NCI-H460 (cell line): ENCODE measurements at places on chromosomes 6 and 20.

DNA sequence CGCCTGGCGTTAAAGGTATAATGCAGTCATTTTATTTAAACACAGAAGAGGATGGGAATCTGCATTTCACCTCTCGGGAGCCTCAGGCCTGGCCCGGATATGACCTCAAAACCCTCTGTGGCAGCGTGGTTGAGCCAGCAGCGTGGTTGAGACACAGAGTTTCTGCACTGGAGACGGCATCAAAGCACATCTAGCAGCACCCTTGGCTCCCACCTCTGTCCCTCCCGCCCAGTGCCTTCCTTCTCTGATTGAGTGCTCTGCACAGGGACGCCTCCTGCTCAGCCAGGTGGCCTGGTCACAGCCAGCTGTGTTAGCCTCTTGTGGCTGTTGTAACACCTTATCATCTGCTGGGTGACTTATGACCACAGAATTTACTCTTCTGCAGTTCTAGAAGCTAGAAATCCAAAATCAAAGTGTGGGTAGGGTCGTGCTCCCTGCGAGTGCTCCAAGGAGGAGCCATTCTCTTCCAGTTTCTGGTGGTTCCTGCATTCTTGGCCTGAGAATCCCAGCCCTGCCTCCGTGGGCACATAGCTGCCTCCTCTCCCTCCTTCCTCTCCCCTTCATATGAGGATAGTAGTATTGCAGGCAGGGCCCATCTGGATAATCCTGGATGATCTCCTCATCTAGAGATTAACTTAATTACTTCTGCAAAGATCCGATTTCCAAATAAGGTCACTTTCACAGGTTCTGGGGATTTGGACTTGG lies 156.7 kb downstream of the SYCP2 start:
- DNase-seq = no peak

DNA sequence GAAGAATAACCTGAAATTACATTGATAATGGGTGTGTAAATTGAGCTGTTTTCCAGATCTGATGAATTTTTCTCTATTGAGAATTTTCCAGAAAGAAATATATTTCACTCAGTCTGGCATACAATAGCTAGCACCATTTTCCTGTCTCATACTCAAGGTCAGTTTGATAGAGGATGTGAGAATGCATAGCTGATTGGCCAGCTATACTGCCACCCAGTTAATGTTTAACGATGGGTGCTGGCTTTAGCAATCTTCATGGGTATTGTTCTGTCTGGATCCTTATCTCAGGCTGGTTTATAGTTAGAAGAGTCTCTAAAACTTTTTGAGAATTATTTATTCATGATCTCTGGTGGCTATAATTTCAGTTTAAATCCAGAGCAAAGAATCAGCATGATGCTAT lies 147.4 kb downstream of the HDGFL1 start:
- DNase-seq = no peak

GRCh38 chr6:116136373-116136772 lies 10.4 kb upstream of the COL10A1 start:
- no peak for DNase-seq

DNA sequence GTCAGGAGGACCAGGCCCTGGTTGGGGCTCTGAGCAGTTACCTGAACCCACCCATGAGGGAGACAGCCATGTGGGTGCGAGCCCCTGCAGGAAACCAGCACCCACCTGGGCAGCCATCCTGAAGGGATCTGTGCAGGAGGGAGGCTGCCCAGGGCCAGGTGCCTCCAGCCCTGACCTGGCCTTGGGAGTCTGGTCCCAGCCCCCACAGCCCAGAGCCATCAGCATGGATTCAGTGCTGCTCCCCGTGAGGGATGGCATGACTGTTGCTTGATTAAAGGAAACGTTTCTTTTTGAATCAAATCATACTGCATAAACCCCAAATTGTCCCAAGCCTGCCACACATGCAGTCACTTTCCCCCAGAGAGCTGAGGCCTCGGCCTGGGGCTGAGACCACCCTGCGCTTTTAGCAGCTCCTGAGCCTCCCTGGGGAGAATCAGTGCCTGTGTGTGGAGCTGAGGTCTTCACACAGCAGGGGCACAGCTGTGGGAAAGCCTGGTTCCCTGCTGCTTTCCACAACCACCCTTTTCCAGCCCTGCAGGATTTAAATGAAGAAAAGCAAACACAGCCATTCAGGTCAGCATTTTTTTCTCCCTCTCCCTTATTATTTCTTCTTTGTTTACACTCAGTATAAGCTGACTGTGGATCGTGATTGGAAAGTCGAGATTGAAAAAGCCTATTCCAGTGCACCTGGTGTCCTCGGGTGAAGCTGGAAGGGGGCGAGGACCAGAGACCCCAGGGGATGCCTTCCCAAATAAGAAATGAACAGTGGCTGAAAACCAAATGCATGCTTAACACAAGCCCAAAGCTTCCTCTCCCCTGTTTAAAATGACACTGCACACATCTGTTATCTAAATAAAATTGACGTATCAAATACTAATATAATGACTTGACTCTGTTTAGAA lies 283.9 kb downstream of the SMOC2 start:
- DNase-seq = no peak

GRCh38 chr6:108737594-108738546 lies 110.4 kb upstream of the ARMC2 start:
- peak; percentile 3 for DNase-seq

GRCh38 chr6:73081955-73082354 lies 143.3 kb downstream of the KHDC1L start:
- no peak for DNase-seq

DNA sequence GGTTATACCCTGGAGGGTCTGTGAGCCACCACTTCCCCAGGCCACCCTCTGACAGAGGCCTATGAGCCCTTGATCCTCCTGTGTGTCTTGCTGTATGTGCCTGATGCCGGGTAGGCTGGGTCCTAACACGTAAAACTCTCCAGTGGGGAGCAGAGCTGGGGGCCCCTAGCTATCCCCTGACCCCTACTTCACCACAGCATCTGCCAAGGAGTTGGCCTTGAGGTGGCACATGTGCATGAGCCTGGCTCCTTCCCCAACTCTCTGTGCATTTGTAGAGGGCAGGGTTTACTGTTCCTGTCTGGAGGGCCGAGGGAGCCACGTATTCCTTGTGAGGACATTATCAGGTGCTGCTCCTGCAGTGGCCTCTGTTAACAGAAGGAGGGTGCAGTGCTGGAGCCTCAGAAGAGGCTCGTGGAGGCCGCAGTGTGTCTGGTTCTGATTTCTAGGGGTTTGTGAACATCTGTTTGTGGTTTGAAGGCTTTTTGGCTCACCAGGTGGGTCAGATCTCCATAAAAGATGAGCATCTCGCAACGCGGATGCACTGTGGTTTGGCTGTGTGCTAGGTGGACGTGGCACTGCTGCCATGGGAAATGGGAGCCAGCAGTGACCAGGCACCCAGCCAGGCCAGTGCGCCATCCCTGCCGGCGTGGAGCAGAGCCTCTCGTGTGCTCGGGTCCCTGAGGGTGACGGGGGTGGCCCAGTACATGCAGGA lies 152.1 kb downstream of the DTNBP1 start:
- DNase-seq = no peak

GRCh38 chr6:11206576-11206975 lies 25.9 kb downstream of the NEDD9 start:
- DNase-seq = no peak

- DNase-seq = peak; percentile 75
Measured at GRCh38 chr20:33554914-33555420, 65.1 kb downstream of the CBFA2T2 start.

DNA sequence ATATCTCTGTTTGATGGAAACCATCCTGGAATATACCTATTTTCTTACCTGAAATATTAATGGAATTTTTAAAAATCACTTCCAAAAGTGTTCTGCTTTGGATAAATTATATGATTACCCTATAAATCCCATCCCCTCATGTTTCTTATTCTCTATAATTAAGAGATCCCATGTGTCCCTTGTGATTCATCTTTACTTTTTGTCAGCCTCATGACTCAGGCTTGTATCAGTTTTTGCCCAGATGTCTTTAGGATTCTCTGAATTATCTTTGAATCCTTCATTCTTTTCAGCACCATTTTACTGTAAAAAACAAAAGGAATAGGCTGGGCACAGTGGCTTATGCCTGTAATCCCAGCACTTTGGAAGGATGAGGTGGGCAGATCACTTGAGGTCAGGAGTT lies 804.5 kb upstream of the CITED2 start:
- DNase-seq = no peak

- no peak for DNase-seq
Measured at GRCh38 chr6:162772466-162772865, 44.7 kb downstream of the PACRG start.

- DNase-seq = no peak
Measured at GRCh38 chr20:1301031-1301529, 27.9 kb downstream of the SDCBP2 start.

DNA sequence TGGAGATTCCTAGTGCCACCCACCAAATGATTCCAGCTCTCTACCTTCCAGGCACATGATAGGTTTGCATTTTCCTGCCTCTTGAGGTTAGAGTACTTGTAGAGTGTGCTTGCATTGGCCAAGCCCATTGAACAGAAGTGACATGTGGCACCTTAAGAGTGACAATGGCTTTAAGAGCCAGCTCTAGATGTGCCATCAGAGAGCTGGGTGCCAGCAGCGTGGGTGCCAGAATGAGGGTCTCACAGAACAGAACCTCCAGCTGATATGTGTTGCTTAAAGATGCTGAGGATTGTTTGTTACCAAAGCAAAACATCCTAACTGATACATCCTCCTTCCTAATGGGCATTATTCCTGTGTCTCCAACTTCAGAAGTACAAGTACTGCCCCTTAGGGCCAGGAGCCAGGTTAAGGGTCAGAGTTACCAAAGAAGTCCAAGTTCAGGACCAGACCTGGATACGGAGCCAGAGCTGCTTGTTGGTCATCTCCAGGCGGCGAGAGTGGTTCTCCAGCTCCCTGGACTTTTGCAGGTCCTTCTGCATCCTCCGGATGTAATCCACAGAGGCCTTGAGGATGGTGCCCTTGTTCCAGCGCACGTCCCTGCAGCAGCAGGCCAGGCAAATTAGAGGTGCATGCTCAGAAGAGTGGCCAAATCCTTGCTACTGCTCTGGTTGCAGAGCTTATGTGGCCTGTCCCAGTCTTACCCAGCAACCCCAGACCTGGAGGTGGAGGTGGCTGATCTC lies 47.5 kb downstream of the MDFI start:
- DNase-seq = no peak

DNA sequence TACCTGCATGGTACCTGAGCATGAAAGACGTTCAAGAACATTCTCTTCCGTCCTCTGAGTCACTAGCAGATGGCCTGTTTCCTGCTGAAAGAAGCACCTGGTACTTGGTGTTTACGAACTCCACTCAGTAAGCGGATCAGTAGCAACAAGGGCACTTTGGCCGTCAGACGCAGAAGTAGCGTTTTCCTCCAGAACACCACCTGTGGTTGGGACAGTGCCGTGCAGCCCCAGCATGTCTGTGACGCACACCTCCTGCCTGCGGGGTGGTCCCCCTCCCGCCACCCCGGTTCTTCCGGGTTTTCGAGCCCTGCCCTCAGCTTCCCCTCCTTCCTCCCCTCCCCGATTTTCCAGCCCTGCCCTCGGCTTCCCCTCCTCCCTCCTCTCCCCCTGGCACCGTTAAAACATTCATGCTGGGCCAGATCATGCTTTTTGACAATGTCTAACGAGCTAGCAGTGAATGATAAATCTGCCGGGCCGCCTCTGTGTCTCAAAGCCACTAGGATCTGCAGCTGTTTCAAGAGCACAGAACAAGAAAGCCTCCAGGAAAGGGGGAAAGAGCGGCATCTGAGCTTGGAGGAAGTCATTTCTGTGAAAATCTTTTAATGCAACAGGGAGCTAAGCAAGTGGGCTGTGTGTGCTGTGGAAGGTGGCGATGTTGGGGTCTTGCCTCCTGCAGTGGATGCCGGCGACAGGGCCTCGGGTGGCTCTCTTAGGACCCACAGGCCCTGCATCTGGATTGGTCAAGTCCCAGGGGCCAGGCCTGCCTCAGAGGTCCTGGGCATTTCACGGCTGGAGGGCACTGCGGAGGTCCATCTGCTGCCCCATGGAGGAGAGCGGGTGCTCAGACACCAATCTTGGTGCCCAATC lies 207.9 kb downstream of the ERMARD start:
- no peak for DNase-seq

DNA sequence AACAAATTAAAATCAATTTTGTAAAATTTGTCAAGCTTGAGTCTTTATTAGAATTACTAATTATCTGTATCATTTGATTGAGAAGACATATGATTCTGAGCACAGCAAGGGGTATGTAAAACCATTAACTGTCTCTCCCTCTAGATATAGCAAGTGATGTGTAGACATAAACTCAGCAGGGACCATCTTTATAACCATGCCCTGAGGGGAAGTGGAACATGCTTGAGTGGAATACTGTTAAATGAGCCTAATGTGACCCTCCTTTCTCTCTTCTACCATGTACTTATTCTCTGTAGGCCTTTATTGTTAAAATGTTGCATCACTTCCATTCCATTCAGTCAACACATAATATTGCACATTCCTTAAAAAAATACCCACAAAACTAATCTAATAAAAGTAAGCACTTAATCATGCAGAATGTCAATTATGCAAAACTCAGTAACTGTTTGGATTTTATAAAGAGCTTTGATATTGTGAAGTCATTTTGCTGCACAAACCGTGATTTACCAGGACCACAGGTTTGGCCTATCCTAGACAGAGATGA lies 896.6 kb upstream of the MANEA start:
- no peak for DNase-seq

GRCh38 chr6:84912472-84913322 lies 148.3 kb upstream of the TBX18 start:
- DNase-seq = no peak

- no peak for DNase-seq
Measured at GRCh38 chr6:18115356-18115755, 7.1 kb downstream of the NHLRC1 start.

- no peak for DNase-seq
Measured at GRCh38 chr20:10388597-10388996, 45.4 kb downstream of the MKKS start.

DNA sequence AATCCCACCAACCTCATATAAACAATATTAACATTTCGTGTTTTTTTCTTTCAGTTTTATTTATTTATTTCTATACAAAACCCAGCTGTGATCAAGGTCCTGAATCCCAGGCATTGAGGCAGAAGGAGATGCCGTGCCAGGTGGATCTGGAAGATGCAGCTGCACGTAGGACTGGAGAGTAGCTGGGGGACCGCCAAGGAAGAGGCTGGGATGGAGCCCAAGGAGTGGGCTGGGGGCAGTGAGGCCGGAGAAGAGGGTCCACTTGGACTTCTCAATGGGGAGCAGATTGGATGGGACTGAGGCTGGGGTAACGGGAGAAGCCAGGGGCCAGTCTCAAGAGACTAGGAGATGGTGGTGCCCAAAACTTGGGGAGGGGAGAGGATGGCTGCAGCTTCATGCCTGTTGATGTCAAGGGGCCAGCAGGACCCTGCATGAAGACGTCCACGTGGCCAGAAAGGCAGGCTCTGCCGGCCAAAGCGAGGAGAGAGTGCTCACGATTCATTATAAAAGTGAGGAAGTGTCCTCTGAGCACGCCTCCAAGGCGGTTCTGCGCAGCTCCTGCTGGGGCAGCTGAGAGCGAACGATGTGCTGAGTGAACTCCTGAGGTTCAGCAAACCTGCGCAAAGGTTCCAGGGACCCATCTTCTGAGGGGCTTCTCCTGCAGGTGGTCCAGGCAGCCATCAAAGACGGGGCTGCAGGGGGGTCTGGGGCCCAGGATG lies 110.3 kb downstream of the BMP7 start:
- no peak for DNase-seq

- DNase-seq = no peak
Measured at GRCh38 chr6:125451750-125452149, 150.0 kb upstream of the HDDC2 start.
